ENCODE measurements at places on chromosomes 13 and 19. TPM values are rescaled to one million over a fixed set of nuclear protein-coding genes. Genes with fewer than 3 reads are reported as not detected.

The PTPRH gene
- polyA plus RNA-seq: 0.11 TPM

The KL gene
- polyA plus RNA-seq: 52.6 TPM

The UPK1A gene
- polyA plus RNA-seq: 9.8 TPM

The IL4I1 gene
- 2.8 TPM for polyA plus RNA-seq

The RAB3D gene
- polyA plus RNA-seq: 19.6 TPM

The KLK6 gene
- polyA plus RNA-seq: 35.4 TPM

The NAXD gene
- polyA plus RNA-seq: 42.0 TPM

The FAM216B gene
- not detected for polyA plus RNA-seq

The LDLR gene
- 22.2 TPM for polyA plus RNA-seq

The MEIS3 gene
- polyA plus RNA-seq: 32.2 TPM

The LRRC63 gene
- 0.16 TPM for polyA plus RNA-seq

The FGF22 gene
- polyA plus RNA-seq: 0.96 TPM

The IQCN gene
- 13.8 TPM for polyA plus RNA-seq

The DPF1 gene
- 2.2 TPM for polyA plus RNA-seq

The ADAT3 gene
- 1.4 TPM for polyA plus RNA-seq

The ZNF582 gene
- 10.6 TPM for polyA plus RNA-seq

The FOSB gene
- 3.2 TPM for polyA plus RNA-seq

The PSG2 gene
- not detected for polyA plus RNA-seq

The ELSPBP1 gene
- polyA plus RNA-seq: not detected

The SOX21 gene
- 0.41 TPM for polyA plus RNA-seq

The CBLC gene
- polyA plus RNA-seq: 7.8 TPM

The ADGRE2 gene
- 0.69 TPM for polyA plus RNA-seq

The PCID2 gene
- 72.3 TPM for polyA plus RNA-seq

All from left renal cortex interstitium (tissue), 4 donors.